ENCODE measurements at places on chromosomes 4 and X.

DNA sequence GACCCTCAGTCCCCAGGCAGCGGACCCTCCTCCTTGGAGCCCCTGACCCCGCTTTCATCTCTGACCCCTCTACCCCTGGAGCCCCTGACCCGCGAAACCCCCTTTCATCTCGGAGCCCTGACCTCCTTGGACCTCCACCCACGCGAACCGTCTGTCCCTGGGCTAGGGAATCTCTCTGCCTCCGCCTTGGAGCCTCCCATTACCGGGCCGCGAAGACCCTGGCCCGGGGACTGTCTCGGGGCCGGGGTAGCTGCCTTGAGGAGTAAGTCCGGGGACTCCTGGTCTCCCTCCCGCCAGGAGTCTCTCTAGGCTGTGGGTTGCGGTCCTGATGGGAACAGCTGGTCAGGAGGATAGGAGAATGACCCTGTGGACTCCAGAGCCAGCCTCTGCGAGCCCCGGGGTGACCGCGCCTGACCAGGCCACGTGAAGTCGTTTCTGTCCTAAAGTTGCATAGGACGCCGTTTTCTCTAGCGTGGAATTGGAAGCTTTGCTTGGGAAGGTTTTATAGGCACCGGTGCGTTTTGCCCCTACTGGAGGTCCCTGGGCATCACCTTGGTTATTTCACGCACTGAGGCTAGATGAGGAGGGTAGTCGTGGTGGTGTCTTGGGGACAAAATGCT, 824 bp downstream of the TBC1D14 start:
- no peak for DNase-seq

DNA sequence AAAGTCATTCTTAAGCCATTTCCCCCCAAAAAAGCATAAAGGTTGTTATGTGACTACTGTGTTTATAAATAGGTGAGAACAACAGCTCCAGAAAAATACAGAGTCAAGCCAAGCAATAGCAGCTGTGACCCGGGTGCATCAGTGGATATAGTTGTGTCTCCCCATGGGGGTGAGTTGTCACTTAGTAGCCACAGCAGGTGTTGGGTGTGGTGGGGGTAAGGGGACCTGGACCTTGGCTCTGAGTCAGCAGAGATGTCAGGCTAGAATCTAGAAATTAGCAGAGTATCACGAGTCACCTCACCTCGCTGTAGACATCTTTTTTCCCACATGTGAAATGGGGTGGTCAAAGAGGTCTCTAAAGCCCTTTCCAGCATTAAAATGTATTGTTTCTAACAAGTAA, 42.4 kb downstream of the MOSPD2 start:
- DNase-seq, result no peak

DNA sequence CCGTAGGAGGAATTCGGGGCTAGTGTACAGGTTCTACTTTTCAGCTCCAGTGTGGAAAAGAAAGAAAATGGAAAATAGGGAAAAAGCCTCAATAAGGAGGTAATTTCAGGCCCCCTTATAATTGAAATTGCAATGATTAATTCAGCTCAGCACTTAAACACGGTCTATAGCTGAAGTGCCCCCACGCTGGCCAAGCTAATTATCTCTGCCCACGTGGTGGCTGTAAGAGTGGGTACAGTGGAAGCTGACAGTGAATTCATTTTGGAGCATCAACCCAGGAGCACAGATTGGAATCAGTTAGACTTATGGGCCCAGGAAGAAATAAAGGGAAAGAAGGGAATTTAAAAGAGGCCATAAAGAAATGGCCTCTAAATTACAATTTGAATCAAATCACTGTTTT, 631.1 kb upstream of the CPEB2 start:
- no peak for DNase-seq

- peak; percentile 41 for DNase-seq
These were observed 34.7 kb downstream of the NHSL2 start for GRCh38 chrX:71945237-71945805.

GRCh38 chr4:102862016-102862415, 6.8 kb upstream of the CISD2 start:
- no peak for DNase-seq

DNA sequence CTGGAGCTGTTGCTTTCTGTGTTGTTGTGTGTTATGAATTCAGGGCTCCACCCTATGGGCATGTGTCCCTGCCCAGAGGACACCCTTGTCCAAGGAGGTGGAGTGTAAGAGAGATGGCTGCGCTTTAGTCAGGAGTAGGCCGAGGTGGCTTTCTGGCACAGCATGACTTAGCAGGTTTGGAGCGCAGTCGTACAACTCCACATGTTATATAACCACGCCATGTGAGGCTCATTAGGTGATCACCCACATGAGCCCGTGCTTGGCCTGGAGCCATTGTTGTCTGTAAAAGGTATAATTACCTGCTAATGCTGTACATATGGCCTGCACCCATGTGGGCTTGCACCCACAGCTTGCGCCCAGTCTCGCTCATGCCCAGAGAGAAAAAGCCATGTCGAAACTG, 15.8 kb upstream of the ANAPC4 start:
- DNase-seq, result no peak

- no peak for DNase-seq
These were observed 856.4 kb upstream of the INTU start for GRCh38 chr4:126776361-126776760.

DNA sequence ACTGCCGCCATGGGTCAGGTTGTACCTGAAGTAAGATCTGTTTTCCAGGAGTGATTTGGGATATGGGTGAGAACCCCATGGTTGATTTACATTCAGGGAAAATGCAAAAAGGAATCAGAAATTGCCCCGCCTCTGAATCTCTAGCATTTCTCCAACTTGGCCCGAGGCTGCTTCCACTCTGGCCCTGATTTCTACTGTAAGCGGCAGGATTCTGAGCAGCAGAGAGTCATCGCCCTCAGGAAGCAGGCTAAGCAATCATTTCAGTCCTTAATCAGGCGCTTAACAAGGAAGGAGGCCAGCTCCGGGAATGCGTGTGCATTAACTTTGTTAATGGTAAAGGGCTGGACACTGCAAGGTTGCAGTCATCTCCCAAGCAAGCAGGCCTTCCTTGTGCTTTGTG, 88.5 kb upstream of the DHX15 start:
- DNase-seq, result no peak

- no peak for DNase-seq
These were observed 486.0 kb upstream of the CTSO start for GRCh38 chr4:156439576-156440200.

DNA sequence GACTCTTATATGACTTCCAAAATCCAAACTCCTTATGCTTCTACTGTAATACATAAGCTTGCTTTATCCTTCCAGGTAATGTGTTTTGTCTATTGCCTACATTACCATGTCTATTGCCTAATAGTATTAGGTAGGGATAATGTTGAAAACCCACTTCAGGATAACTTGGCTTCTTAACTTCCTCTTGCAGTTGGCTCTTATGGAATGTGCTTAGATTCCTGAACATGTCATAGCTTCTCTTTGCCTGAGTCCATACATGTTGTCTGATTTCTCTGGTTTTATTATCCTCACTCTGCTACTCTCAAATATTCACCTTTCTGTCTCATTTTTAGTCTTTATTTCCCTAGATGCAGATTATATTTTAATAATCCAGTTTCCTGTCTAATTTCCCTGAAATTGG, 599.9 kb downstream of the IL15 start:
- no peak for DNase-seq

- no peak for DNase-seq
These were observed 88.2 kb upstream of the GPR50 start for GRCh38 chrX:151088221-151088620.

DNA sequence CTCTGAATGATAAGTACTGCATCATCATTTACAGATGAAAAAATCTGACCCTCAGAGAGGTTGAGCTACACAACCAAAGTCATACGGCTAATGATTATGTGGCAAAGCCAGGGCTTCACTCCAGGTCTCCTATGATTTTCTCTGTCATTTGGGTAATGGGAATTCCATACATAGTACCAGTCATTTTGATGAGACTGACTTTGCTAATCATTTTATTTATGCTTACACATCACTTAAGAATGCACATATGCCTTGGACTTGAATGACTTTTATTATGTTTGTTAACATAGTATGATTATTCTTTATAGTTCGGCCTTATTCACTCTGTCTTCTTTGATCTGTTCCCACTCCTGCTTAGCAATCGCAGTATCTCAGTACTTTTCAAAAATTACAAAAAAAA, 255.1 kb upstream of the GPRIN3 start:
- no peak for DNase-seq

DNA sequence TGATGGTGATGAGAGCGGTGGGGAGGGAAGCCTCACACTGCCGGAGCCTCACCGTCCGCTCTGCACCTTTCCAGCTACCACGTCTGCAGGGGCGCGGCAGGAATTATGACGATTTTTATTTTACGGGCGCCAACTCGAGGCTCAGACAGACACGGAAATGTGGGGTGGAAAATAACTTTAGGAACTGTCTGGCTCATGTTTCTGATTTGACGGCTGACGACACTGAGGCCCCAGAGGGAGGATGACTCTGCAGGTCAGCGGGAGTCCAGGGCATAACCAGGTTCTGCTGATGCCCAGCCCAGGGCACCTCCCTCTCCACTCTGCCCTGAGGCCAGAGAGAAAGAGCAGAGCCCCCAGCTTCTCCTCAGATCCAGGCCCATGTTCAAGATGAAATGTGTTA, 43.9 kb downstream of the C4orf50 start:
- no peak for DNase-seq

DNA sequence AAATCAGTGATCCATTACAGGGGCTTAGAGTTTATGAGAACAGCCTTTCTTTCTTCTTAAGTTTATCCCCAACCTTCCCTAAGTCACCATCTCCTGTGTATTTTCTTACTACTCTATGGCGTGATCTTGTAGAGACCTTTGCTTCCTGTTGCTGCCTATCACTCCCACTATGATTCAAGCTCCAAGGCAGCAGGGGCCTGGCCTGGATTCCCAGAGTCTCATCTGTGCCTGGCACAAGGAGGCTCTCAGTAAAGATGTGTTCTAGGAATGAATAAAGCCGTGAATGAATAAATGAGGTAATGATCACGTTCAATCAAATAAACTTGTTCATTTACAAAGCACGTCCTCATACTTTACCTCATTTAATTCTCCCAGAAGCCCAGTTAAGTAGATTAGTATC, 45.4 kb downstream of the CC2D2A start:
- peak; percentile 24 for DNase-seq

GRCh38 chrX:13933352-13933751, 96.3 kb downstream of the GEMIN8 start:
- no peak for DNase-seq

DNA sequence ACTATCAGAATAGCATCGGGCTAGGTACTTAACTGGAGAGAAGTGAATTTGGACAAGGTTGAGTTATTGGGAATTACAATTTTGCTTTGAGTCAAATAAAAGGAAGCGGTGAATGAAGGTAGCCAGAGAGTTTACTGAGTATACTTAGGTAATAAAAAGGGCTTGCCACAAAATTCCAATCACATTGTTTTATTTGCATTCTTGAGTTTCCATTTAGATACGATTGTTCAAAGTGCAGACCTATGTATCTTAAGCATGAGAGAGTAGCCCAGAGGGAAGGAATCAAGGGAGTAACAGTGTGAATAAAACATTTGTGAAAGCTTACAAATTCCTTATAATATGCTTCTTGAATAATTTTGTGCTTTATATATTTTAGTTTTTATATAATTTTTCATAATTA, 102.5 kb upstream of the NDST4 start:
- no peak for DNase-seq

GRCh38 chrX:13775837-13776236, 41.1 kb downstream of the GPM6B start:
- no peak for DNase-seq

DNA sequence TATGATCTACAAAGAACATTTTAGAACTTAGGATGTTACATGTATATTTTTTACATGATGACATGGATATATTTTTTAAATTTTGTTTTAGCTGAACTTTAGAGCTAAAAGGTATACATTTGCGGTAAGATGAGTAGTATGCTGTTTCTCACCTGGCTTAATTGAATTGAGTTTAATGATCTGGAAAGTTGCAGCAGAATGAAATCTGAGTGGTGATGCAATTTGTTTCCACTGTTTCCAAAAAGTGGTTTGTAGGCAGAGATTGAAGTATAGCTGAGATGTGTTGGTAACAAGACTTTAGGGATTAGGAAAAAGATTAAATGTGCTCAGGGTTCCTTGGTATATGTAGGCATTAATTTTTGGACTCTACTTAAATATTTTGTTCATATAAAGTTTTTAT, 68.1 kb downstream of the HPF1 start:
- DNase-seq, result no peak

GRCh38 chr4:3062471-3062870, 11.9 kb downstream of the HTT-AS start:
- peak; percentile 34 for DNase-seq

GRCh38 chr4:7973545-7973981, 33.9 kb upstream of the AFAP1 start:
- peak; percentile 70 for DNase-seq

DNA sequence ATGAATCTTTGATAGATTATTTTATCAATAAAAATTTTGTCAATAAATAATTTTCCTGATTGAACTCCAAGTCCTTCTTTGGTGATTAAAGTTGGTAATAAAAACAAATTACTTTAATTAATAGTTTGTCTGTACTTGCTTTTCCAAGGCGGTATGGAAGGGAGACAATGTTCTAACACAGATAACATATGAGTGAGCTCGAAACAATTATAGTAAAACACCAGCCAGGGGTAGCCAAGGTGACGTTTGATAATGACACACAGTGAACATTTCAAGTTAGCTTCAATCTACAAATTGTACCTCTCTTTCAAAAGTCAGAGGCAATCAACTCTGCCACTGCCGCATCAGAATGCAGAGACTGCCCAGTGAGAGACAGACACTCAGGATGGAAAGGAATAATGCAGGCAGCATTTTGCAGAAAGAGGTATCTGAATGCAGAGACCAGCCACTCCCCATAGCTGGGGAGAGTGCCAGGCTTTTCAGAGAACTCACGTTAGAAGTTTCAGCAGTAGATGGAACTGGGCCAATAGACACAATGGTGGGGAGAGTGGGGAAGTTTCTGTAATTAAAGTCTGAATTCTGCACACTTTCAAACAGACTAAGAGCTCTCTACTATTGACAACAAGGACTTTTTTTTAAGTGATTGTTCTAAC, 18.1 kb upstream of the ATOH1 start:
- peak; percentile 38 for DNase-seq

- no peak for DNase-seq
These were observed 46.1 kb downstream of the ARHGAP24 start for GRCh38 chr4:85520765-85521749.

DNA sequence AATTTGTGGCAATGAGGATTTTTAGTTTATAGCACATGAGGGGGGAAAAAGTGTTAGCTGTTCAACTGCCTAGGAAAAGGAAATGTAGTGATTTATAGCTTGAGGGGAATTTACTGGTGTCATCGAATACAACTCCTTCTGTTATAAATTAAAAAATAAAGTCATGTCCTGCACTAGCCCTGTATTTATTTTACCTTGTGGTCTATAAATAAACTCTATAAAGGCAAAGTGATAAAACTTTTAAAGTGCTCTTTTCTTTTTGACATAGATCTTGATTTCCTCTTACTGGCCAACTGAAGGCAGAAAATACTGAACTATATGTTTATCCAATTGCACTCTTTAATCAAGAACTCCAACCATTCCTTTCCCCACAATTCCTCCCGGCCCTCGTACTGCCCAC, 672.1 kb upstream of the SLIT2 start:
- DNase-seq, result no peak

- DNase-seq, result no peak
These were observed 29.8 kb upstream of the STOX2 start for GRCh38 chr4:183875251-183875825.
